Activated CD4-positive, alpha-beta T cell treated with anti-CD3 and anti-CD28 coated beads, Interleukin-2, amount 50 U/mL, for 48 hours (primary cell): ENCODE measurements at places on chromosomes 1 and 21.

DNA sequence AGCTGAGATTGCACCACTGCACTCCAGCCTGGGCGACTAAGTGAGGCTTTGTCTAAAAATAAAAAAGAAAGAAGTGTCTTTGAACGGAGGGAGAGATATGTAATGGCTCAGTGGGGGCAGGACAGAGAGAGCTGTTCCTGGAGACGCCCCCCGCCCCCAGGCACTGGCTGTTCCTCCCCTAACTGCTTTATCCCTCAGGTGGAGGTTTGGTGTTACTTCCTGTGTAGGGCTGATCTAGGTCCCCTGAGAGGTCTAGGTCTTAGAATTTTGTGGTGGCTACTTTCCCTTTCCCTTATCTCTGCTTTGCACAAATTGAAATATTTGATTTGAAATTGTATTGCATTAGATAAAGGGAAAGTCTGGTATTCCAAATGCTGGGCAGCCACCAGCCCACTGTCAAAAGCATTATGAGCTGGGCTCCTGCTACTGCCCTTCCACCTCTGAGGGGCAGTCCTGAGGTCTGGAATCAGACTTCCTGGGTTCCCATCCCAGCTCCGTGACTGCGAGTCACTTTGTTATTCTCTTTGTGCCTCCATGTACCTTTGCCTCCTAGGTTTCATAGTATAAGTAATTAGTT is 134.8 kb upstream of the KIF26B start:
- no peak for DNase-seq

DNA sequence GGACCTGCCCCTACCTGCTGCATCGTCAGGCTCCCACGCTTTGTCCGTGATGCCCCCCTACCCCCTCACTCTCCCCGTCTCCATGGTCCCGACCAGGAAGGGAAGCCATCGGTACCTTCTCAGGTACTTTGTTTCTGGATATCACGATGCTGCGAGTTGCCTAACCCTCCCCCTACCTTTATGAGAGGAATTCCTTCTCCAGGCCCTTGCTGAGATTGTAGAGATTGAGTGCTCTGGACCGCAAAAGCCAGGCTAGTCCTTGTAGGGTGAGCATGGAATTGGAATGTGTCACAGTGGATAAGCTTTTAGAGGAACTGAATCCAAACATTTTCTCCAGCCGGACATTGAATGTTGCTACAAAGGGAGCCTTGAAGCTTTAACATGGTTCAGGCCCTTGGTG is 8.9 kb downstream of the SPATA46 start:
- no peak for DNase-seq

DNA sequence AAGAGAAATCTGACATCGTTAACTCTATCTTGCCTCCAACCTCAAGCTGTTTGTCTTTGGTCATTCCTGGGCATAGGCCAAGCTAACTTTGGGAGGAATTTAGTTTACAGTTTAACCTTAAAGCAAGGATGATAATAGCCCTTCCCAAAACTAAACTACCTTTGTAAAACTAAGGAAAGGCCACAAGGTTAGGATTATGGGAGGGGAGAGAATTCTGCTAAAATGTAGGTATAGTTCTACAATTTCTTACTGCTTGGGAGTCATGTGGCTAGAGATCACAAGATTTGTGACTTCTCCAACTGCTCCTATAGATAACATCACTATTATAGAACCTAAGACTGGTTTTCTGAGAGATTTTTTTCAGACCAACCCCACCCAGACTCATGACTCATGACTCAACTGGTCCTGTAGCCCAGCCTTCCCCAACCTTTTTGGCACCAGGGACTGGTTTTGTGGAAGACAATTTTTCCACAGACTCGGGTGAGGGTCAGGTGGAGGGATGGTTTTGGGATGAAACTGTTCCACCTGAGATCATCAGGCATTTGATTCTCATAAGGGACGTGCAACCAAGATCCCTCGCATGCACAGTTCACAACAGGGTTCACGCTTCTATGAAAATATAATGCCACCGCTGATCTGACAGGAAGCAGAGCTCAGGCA is 70.7 kb upstream of the MUTYH start:
- DNase-seq: no peak

GRCh38 chr21:45862543-45863207 is 118.9 kb upstream of the COL6A1 start:
- DNase-seq: no peak

GRCh38 chr1:89451011-89451410 is 73.6 kb upstream of the LRRC8B start:
- DNase-seq: no peak

- no peak for DNase-seq
Measured at GRCh38 chr1:41658431-41659158, 174.1 kb upstream of the EDN2 start.

GRCh38 chr1:63407002-63407401 is 39.6 kb downstream of the ALG6 start:
- no peak for DNase-seq

DNA sequence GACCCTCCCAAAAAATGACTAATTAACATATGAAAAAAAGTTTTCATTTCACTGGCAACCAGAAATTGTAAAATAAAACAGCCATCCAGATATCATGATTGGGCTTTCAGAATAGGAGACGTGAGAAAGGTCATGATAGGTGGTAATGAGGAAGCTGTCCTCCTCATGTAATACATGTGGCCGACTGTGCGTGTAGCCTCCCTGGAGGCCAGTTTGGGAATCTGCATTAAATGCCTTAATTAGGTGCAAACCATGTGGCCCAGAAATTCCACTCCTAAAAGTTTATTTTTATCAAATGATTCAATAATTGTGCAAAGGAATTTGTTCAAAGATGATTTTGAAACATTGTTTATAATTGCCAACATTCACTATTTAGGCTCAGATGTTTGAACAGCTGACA is 127.6 kb upstream of the C1orf105 start:
- DNase-seq: no peak

GRCh38 chr21:43578677-43579303 is 80.5 kb downstream of the HSF2BP start:
- DNase-seq: no peak

- no peak for DNase-seq
Measured at GRCh38 chr1:231903586-231904081, 277.0 kb downstream of the DISC1 start.

DNA sequence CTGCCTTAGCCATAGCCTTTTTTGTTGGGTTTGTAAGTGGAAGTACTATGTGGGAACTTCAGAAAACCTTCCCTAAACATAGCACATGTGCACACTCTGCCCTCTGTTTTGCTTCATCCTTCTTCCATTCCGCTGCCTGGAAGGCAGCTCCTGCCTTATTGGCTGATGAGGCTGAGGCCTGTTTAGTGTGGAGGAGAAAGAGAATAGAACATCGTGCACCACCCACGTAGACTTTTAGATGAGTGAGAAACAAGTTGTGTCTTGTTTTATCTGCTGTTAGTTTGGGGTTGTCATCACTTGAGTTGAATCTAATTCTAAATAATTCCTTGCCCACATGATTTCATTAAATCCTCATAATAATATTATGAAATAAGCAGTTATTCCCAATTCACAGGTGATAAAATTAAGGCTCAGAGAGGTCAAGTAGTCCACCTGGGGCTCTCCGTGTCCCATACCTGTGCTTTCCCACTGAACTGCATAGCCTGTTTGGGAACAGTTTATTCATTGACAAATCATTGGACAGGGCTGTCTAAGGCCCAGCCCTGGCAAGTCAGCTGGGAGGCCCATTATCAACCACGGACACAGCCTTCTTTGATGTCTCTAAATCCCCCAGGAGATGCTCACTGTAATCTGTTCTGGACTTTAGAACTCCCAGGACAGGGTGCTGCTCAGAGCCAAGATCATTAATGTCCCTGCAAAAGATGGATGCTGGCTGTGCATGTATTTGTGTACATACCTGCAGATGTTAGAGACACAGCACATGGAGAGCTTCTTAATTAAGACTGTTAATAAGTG is 93.0 kb downstream of the ABCA4 start:
- DNase-seq: no peak

DNA sequence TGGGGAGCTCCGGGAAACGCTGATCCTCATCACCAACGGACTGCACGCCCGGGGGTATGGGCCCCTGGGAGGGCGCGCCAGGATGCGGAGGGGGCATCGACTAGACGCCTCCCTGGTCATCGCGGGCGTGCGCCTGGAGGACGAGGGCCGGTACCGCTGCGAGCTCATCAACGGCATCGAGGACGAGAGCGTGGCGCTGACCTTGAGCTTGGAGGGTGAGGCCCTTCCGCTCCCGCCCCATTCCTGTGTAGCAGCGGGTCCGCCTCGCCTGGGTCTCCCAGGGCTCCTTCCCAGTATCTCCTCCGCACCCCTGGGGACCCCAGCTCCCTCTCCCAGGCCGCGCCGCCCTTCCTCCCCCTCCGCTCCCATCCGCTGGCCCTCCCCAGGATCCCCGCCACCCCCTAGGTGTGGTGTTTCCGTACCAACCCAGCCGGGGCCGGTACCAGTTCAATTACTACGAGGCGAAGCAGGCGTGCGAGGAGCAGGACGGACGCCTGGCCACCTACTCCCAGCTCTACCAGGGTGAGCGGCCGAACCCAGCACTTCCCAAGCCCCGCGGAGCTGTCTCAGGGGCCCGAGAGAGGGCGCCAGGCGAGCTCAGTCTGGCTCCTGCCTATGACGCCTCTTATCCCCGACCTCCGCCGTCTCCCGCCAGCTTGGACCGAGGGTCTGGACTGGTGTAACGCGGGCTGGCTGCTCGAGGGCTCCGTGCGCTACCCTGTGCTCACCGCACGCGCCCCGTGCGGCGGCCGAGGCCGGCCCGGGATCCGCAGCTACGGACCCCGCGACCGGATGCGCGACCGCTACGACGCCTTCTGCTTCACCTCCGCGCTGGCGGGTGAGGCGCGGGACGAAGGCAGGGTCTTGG is 5.0 kb downstream of the HAPLN2 start:
- peak; percentile 59 for DNase-seq

DNA sequence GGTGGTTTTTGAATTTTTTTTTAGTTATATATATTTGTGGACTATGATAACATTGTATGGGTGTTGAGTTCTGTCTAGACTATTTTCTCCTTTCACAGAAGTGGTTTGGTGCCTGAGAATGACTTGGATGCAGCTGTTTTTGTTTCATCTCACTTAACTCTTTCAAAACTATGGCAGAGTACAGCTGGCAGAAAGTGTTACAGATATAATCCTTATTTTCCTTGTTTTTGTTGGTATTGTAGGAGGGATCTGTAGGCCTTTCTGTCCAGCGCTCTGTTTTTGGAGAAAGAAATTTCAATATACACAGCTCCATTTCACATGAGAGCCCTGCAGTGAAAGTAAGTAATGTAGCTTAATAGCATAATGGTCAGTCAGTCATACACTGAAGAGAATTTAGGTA is 13.1 kb downstream of the CDC7 start:
- no peak for DNase-seq

GRCh38 chr1:32466761-32467160 is 1.9 kb downstream of the ZBTB8B start:
- no peak for DNase-seq

DNA sequence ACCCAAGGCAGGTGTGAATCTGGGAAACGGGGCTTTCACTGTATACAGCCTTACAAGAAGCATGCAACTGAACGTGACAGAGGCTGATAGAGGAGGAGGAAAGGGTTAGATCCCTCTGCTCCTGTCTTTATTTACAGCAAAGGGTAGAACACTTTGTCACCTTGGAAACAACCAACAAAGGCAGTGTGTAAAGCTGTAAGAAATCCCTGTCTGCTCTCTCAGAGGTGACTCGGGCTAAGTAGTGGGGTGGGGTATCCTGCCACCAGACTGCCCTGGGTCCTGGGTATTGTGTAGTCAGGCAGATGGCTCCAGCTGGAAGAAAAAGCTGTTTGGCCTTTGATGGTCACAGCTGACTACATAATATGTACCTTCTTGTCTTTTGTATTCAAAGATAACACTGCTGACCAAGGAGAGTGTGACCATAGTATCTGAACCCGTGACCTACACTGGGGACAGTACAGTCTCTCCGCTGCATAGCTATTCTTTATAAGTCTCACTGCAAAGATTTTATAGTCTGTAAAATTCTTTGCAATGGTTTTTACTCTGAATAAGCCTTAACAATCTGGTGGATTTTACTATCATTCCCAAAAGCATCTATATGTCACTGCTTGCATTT is 22.1 kb upstream of the POU2F1 start:
- no peak for DNase-seq

DNA sequence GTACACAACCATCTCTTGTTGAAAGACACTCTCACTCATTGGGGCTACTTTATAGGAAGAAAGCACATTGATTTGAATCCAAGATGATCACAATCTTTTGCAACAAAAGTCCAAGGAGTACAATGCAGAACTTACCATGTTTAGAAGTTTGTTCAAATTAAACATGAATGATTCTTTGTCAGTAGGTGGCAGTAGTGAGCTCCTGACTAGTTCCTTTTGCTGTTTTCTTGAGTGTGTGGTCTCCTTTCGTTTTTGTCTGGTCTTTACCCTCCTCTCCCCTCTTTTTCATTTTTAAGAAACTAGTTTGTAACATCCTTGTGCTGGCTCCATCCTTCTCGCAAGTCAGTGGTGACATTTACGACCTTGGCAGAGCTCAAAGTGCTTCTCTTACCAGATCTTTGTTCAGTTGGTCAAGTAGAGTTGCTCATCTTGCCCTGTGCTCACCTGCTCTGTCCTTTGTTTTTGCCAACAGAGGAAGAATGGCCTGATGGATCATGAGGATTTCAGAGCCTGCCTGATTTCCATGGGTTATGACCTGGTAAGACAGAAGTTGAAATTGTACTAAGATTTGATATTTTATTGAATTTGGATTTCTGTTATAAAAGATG is 35.7 kb upstream of the MTR start:
- DNase-seq: peak; percentile 5

DNA sequence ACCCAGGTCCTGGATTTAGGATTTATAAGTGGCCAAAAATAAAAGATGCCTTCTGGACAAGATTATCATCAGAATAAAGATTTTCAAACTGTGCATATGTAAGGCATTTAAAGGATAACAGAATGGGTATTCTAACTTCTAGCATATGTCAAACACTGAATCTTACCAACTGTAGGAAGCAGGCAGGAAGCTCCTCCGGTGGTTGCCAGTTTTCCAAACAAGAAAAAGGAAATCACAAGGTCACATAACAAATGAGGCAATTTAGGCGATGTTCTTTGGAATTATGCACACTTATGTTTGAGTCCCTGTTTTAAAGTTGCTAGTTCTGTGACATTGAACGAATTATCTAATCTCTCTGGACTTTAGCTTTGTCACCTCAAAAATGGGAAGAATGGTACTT is 48.9 kb downstream of the ATP6V1G3 start:
- no peak for DNase-seq

GRCh38 chr21:21559285-21560045 is 561.3 kb downstream of the NCAM2 start:
- no peak for DNase-seq

GRCh38 chr1:169484683-169485430 is 887 bp downstream of the SLC19A2 start:
- peak; percentile 37 for DNase-seq
